Activated CD4-positive, alpha-beta memory T cell treated with anti-CD3 and anti-CD28 coated beads, Interleukin-2, amount 10 ng/mL, durations not matched to agents 7 days and 5 days (primary cell): ENCODE measurements at places on chromosomes 7 and 10.

DNA sequence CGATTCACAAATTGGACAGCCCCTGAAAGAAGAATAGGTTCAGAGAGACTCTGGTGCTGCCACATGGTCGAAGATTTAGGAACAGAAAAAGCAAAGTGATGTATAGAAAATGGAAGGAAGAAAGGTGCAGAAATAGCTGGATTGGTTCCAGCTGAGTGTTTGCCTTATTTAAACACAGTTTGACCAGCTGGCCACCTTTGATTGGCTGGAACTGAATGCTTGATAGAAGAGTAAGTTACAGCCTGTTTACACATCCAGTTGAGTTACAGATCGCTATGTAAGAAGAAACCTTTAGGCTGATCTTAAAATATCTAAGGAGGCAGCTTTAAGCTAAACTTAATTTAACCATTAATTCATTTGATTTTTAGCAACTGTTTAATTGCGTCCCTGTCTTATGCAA is 40.3 kb upstream of the KAT6B start:
- no peak for DNase-seq

DNA sequence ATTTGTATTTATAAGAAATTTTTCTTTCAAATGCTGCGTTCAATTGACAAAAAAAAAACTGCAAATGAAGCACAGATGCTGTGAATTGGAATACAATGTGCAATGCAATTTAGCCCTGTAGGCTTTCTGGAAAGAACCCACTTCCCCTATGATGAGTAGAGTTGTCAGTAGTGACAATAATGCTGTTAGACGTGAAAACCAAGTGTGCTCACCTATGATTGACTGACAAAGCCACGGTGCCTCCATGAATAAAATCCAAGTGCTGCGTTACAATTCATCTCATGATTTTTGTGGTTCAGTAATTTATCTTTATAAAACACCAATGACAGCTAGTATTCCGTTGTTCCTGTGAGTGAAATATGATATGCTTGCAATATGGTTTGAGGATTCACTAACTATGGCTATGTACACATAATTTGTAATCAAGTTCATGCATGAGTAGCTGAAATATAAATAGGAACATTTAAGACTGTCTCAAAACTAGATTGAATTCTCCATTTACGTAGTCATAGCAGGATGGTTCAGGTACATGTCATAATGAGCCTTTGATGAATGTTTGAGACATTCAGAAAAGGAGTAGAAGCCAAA is 1160.3 kb downstream of the CNTNAP2 start:
- DNase-seq = no peak

DNA sequence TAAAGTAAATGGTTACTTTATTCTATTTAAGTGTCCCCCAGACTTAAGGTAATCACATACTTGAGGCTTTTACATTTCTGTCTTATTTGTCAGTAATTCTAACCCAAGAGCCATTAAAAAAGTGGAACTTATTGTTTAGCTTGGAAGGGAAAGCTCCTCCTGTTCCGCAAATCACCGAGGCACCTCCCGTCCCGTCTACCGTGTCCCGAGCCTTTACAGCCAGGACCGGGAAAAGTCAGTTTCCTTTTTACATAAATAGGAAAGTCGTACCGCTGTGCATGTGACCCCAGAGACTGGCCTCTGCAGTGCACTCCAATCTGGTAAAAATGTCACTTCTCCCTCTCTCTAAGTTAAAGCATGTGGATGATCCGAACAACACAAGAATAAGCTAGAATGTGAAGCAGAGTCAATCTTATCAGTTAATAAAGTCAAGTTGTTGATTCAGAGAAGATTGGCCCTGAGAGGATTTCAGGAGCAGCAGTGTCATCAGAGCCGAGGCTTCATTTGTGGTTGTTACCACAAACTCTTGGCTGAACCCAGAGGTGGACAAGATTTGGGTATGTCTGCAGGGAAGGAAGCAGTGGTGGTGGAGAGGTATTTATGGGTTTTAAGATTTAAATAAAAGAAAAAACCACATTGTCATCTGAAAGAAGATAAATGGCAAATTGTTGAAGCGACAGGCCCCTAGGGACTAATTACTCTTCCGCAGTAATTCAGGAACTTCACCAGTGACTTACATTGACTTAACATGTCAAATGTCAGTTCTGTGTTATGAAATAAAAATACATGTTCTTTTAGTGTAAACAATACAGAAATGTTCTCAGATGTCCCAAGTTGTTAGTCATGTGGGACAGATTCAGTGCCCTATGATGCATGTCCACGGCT is 316.6 kb upstream of the ZNF32 start:
- DNase-seq = peak; percentile 13

GRCh38 chr10:112282086-112282485 is 1.1 kb upstream of the TECTB start:
- DNase-seq = no peak

DNA sequence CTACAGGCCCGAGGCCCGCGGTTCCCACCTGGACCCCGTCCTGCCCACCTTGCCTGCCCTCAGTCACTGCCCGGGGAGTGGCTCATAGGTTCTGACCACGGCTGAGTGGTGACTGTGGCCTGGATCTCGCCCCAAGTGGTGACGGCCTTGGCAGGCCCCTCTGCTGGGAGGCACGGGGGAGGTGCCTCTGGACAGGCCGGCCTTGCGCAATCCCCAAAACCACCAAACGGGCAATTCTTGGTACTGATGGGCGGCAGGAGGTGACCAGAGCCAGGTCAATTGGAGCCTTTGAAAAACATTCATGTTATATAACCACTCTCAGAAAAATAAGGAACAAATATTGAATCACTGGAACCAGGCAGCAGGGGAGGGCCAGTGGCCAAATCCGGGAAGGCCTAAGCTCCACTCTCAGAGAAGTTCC is 83.4 kb downstream of the PRKAG2 start:
- no peak for DNase-seq

- DNase-seq = no peak
Observed at GRCh38 chr7:22445853-22446252, 54.1 kb downstream of the STEAP1B start.

- no peak for DNase-seq
Observed at GRCh38 chr7:131921016-131921415, 364.6 kb upstream of the PODXL start.

- no peak for DNase-seq
Observed at GRCh38 chr7:2817456-2817855, 26.7 kb downstream of the GNA12 start.

- DNase-seq = no peak
Observed at GRCh38 chr7:739455-739982, 12.4 kb upstream of the PRKAR1B start.

- no peak for DNase-seq
Observed at GRCh38 chr10:78890506-78890905, 178.3 kb upstream of the ZMIZ1 start.

- no peak for DNase-seq
Observed at GRCh38 chr10:10968257-10968588, 49.4 kb upstream of the CELF2 start.

DNA sequence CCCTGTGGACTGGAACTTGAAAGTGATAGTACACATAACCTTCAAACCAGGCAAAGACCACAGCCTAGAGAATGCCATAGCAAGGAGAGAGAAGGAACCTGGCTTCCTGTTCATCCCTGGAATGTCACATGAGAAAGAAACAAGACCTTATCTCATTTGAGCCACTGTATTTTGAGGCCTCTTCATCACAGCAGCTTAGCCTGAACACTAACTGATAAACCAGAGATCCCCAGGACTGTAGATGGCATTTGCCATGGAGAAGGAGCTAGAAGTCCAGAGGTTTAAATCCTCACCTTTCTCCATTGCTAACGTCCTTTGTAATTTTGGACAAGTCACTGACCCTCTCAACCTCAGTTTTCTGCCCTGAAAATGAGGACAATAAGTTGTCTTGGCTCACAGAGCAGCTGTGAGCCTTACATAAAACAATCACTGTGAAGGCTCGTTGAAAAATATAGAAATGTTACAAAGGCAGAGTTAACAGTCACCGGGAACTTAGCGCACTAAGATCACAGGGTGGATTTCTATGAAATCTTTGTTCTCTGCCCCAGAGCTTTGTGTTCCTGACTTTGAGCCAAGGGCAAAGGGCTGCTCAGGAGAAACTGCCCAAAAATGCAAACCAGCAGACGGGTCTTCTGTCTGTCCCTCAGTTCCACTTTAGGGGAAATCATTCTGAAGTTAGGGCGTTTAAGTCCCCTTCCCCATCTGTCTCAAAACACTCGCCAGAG is 197.0 kb downstream of the USP6NL start:
- no peak for DNase-seq

DNA sequence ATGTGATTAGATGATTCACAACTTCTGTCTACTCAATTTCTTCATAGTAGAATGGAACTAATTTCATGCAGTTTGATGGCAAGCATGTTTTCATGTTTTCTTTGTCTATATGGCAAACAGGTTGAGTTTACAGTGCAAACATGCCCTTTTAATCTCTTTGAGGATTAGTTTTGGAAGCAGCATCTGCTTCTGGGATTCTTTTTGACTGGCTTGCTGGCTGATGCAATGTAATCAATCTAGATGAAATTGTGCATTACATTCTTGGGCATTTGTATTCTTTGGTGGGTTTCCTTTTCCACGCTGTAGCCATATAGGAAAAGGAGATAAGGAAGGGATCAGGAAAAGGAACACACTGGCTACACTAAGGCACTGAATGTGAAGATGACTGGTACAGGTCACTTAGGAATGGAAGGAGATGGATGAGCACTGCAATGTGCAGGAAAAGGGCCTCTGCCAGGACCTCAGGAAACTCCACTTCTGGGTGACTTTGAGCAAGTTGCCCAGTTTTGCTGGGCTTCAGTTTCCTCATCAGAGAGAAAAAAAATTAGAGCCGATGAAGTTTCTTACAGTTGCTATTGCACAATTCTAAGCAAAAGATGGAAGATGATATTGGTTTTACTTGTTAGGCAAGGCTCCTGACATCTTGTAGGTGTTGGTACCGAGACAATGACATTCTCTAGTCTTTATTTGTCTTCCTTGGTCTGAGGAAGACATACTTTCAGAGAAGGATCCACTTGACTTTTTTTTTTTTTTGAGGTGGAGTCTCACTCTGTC is 269.1 kb downstream of the SUGCT start:
- DNase-seq = no peak

- DNase-seq = no peak
Observed at GRCh38 chr7:93055543-93056107, 62.2 kb downstream of the SAMD9 start.

DNA sequence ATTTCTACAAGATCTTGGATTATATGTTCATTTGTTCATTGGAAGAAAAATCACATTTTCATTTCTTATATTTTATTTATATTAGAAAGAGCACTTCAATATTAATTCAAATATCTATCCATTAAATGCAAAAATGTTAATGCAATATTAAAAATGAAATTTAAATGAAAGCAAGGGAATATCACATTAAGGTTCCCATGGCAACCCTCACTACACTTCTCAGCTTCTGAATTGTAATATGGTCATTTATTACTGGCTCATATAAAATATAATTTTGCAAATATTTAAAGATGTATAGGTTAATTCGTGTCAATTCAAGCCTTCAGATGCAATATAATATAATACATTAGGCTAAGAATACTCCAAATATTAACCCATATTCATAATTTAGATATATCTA is 38.8 kb downstream of the XRCC2 start:
- DNase-seq = no peak

DNA sequence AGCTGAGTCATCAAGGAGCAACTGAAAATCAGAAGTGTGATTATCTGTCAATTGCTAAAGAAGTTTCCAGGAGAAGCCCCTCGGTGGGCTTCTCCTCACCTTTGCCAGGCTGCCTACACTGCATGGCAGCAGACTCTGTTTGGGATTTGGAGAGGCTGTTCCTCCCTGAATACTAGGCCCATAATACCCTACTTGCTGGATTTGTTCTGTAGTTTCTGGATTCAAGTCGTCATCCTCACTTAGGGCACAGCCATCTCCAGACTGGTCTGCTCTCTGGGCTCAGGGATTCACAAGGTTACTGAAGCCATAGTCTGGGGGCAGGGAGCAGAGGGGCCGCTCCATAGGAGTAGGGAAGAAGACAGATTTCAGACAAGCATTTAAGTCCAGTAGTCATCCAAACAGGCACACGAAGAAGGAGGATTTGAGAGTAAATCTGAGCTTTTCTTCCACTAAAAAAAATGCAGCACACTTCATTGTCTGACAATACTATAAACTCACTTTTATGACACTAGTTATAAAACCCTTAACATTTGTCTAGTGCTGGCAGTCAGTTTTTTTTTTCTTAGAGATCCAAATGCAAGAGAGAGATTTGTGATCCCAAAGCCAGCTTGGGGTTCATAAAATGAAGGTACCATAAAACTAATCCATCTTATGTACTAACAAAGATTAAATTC is 723.3 kb downstream of the GRID1 start:
- no peak for DNase-seq

DNA sequence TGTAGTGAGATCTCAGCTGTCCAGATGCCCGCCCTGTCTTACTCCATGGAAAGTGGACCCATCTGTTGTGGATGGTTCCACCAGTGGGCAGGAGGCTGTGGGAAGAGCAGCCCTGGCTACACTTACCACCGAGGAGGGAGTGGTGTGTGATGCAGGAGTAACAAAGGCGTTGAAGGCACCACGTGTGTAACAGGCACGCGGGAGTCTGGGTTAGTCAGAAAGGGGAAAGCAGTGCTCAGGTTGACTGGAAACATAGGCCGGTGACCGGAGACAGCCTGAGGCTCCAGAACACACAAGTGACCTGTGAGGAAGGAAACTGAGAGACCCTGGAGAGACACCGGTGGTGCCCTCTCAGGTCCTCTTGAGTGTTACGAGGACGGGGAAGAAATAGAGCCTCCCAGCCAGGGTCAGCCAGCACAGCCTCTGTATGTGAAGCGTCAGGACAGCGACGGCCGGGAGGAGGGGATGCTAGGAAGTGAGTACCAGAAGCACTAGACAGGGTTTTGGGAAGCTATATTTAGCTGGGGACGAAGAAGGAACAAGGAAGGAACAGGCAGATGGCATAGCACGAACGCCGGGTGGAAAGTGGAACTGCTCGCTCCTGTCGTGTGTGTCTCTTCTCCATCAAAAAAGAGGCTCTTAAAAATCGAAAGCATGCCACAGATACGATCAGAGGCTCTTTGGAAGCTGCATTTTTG is 51.7 kb downstream of the DAGLB start:
- DNase-seq = no peak

GRCh38 chr10:95653895-95654294 is 2.6 kb downstream of the ALDH18A1 start:
- no peak for DNase-seq

DNA sequence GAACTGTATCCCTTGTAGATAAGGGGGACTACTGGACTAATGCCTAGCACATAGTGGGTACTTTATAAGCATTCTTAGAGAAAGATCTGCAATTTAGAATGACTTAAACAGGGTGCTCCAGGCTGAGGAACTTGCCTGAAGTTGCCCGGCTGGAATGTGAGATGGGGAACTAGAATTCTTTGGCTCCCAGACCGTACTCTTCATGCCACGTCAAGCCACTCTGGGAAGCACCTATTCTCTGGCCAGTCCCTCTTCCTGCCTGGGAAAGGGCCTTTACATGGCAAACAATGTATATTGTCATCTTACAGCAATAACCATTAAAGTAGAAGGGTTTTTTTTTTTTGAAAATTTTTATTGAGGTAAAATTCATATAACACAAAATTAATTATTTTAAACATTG is 34.5 kb downstream of the ATXN7L1 start:
- no peak for DNase-seq

- DNase-seq = peak; percentile 84
Observed at GRCh38 chr10:69451209-69451783, at the start of gene TSPAN15. TSPAN15 (plus strand) TSS chr10:69451465; CDS start chr10:69451595, 130 bp downstream.
